ENCODE measurements at places on chromosomes 2 and 18.

GRCh38 chr2:39772086-39772811 is 6.8 kb downstream of the THUMPD2 start:
- DNase-seq, result no peak

DNA sequence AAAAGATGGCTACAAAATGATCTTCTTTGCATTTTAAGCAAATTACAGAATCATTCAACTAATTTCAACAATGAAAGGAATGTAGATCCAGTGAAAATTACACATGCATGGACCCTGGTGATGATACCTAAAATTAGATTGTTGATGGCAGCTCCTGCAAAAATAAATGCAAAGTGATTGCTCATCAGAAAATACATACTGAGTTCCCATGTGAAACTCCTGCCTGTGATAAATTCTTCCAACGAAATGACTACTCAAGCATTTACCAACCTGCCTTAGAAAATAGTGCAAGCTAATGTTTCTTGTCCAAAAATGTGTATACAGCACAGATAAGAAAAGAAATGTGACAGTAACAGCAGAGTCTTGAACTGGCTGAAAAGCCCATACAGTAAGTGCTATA is 300.0 kb upstream of the REV1 start:
- DNase-seq, result no peak

DNA sequence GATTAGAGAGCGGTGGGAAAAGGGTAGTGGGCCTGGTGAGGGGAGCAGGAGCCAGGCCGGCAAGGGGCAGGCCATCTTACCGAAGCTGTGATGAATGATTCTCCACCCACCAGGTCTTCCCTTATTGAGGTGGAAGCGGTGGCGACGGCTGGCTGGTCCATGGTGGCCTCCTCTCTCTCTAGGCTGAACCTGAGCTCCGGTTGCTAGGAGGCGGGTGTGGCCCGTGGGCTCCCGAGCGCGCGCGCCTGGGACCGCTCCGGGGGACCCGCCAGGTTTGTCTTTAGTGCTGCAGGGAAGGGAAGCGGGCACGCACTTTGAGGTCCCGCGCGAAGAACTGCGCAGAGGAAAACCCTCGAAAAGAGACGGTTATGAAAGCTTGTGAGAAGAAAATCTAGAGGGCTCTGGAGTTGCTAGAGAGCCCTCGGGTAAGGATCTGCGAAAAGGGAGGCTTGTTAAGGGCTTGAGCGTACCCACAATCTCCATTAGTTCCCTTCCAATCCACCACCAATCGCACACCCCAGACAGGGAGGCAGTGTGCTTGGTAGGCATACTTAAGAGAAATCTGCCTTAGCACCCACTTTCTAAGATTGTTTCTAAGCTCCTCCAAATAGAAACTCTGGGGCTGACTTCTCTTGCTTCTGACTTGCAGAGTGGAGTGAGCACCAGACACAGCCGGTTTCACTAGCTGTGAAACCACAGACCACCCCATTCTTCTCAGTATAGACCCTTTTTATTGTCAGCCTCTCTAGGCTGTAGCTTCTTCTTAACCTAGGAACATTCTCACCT is at the start of gene STPG4:
TSS of gene STPG4 (minus strand) at position 218 of the 786 bp plus-strand sequence. CDS start at position 161, 57 bp downstream.
- DNase-seq, result peak; percentile 65

- no peak for DNase-seq
These were observed 87.6 kb downstream of the NRP2 start for GRCh38 chr2:205769879-205770278.

- DNase-seq, result no peak
These were observed 49.3 kb downstream of the SP110 start for GRCh38 chr2:230170532-230170931.

- no peak for DNase-seq
These were observed 69.4 kb downstream of the XIRP2 start for GRCh38 chr2:166957686-166958085.

DNA sequence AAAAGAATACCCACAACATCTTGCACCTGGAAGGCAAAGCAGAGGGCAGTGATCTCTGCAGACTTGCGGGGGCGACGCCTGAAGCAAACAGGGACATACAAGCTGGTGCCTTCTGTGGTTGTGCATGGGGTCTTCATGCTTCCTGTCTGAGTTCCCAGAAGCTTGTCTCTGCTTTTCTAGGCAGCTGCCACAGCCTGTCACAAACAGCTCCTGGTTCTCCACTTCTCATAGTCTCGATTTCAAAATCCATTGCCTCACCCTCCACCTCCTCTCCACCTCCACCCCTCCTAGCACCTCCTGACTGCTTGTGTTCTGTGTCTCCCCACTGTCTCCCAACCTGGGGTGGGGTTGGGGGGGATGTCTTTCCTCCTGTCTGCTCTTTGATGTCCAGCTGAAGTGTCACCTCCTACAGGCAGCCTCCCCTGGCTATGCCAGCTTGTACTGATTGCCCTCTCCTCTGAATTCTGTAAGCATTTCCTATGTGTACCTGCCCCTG is 1.7 kb upstream of the PROC start:
- DNase-seq, result no peak

GRCh38 chr2:59899692-59900091 is 653.8 kb downstream of the BCL11A start:
- no peak for DNase-seq

DNA sequence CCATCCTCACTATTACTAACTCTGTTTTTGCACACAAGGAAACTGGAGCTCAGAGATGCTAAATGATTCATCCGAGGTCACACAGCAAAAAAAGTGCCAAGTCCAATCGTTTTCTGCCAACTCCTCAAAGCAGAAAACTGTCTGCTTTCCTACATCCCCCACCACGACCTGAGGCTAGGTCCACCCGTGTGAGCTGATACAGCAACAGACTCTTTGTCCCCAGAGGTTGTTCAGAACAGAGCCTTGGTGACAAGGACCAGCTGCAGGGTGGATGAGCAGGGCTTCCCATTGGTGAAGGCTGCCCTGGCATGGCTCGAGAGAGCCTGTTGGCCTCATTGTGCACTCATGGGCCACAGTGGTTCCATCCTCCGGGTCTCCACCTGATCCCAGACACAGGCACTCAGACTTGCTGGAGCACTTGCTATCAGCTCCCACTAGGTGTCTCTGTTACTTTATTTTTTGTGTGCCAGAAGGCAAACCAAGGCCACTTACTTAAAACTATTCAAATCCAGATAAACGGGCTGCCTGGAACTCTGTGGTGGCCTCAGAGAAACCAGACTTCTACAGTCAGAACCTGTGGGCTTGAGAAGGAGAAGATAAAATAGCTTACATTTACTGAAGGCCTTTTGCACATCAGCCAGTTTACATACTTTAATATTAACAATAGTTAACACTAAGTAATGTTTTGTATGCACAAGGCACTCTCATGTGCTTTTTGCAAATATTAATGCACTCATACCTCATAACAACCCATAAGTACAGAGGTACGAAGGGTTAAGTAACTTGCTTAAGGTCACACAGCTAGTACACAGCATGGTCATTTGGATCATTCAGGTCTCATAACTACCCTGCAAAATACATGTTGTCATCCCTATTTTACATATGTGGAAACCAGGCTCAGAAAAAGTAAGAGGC is 62.9 kb upstream of the CTIF start:
- no peak for DNase-seq
